Stimulated activated CD4-positive, alpha-beta T cell treated with anti-CD3 and anti-CD28 coated beads, Interleukin-12 subunit alpha, Interleukin-12 subunit beta, amount 100 ng/mL, for 48 hours (primary cell): ENCODE measurements at places on chromosomes 13 and 19.
A peak's percentile ranks its signal among the peaks of the same experiment; 100 is the strongest.

DNA sequence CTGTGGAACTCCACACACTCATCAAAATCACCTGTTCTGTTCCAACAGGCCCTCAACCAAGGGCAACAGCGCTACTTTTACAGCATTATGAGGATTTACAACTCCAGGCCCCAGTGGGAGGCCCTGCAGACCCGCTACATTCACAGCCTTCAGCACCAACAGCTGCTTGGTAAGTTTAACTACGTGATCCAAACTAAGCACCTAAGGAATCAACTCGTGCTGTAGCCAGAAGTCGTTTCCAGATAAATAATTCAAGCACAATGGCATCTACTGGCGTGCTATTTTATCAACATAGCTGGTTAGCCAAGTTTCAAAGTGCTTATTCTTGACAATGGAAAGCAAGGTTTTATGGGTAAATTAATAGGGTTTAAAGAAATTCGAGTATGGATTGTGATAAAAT is 5.3 kb downstream of the FAM216B start:
- DNase-seq, result no peak

- no peak for DNase-seq
Measured at GRCh38 chr19:2768365-2769132, 14.5 kb downstream of the SGTA start.

DNA sequence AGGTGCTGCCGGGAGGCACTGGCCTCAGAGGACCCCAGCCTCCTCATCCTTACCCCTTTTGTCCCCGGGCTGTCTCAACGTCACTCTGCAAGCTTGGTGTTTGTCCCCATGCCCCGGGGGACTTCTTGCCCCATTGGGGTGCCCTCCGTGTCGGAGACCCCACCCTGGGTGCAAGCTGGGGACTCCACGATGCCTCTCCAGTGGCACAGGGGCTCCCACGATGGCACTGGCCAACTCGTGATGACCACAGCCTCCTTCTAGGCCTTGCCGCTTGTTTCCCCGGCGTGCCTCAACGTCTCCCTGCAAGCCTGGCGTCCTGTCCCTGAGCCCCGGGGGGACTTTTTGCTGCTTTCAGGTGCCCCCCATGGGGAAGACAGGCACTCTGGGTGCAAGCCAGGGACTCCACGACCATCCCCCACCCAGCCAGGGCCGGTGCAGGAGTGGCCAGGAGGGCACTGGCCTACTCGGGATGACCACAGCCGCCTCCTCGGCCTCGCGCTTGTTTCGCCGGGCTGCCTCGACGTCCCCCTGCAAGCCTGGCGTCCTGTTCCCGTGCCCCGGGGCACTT is 237.0 kb downstream of the TUBA3C start:
- no peak for DNase-seq

DNA sequence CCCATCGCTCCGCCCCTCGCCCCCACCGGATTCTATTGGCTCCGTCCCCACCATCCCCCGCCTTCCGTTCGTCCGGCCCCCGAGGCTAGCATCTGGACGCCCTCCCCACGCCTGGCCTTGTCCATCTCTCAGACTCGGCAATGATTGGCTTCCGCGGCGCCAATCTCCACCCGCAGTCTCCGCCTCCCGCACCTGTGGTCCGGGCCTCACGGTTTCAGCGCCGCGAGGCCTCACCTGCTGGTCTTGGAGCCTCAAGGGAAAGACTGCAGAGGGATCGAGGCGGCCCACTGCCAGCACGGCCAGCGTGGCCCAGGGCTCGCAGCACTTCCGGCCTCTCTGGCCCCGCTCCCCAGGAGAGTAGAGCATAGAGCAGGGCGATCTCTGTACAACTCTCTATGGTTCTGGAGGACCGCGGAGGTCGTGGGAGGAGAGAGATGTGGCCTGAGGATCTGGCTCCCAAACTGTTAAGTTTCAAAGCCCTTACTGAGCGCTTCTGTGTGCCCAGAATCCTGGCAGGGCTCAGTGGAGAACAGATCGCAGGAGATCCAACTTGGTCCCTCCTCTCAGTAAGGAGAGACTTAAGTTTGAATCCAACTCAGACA is at the start of gene ERCC1:
TSS of gene ERCC1 (minus strand) at position 329 of the 602 bp plus-strand sequence. CDS start 543 bp downstream, outside the sequence.
- DNase-seq, result peak; percentile 79

DNA sequence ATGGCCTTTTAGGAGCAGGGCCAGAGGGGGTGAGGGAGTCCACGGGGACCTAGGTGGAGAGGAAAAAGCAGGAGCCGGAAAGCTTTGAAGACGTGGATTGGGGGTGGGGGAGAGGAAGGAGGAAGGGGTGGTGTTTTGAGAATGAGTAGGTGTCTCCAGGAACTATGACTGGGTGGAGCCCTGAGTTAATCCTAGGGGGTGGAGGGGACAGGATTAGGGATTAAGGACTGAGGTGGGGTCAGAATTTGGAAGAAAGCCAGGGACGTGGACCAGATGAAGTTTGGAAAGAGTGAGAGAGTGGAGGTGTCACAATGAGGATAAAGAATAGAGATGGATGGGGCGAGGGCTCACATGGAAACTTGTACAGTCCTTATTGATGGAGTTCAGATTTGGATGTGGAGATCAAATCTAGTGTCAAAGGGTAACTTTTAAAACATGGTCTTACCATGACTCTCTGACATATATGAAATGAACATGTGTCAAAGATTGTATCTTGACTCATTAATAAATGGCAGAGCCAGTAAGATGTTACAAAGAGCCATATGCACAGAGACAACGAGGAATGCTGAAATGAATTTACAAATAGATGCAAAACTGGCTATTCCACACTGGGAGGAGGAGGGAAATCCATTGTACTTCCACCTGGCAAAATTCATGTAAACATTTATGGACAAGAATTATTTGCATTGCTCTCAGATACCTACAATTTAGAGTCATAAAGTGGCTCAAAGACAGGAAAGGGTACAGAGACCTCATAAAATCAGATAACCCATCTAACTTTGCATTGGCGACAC is 1.7 kb upstream of the KLK13 start:
- no peak for DNase-seq

- DNase-seq, result no peak
Measured at GRCh38 chr13:27578121-27579030, 42.0 kb downstream of the LNX2 start.

DNA sequence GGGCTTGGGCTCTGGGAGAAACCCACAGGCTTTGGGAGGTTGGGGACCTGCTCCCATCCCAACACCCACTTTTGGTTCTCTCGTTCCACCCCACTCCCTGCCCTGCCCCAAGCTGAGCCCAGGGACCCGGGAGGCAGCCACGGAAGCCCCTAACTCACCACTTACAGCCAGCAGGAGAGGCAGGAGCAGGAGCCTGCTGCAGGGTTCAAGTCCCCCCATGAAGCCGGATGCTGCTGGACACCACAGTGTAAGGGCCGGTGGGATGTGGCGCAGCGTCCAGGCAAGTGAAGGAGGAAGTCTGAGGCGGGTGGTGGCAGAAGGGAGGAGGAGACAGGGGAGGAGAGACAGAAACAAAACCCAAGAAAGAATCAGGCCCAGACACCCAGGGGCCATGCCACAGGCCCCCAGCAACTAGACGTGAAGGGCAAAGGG is at the start of gene TYROBP:
TSS of gene TYROBP (minus strand) at position 286 of the 432 bp plus-strand sequence. CDS start at position 219, 67 bp downstream.
- DNase-seq, result no peak

DNA sequence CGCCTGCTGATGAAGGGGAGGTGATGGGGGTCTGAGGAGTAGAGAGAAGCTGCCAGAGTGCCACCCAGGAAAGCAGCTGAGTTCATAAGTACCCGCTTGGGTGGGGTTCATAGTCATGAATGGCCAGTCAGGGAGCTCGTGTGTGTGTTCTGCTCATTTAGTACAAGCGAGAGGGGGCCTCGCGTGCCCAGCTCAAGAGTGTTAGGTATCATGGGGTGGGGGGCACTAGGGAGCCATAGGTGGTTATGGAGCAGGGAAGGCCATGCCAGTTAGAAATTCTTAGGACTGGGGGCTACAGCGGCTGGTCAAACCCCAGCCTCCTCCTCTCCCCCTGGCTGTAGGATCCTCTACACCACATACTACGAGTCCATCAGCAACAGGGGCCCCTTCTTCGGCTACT is 46.8 kb downstream of the CD320 start:
- DNase-seq, result no peak

DNA sequence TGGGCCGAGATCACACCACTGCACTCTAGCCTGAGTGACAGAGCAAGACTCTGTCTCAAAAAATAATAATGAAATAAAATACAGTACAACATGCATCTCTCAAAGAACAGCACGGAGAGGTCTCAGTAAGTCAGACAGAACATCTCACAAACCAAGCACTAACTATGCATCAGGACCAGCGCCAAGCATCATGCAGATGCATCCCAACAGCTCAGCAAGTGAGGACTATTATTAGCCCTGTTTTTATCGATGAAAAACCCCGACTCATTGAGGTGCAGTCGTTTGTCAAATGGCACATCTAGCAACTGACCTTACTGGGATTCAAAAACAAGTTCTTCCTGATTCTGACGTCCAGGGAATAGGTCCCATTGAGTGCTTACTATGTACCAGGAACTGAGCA is 3.8 kb downstream of the C19orf47 start:
- DNase-seq, result no peak

- DNase-seq, result no peak
Measured at GRCh38 chr13:38223089-38223488, 126.6 kb upstream of the UFM1 start.

DNA sequence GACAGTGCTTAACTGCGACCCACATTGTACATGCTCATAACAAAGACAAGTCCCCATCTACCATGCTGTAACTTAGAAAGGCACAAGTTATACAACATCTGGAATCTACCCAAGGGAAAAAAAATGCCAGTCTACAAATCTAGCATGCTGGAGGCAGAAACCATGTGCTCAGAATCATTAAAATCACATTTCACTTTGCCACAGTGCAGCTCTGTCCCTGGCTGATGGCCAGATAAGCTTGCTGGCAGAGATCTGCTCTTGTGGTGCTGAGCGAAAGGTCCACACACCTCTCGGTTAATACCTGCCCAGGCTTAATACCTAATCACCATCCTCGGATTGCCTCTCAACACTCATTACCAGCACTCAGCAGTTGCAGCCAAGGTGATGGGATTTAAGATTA is 74.1 kb upstream of the UQCRFS1 start:
- no peak for DNase-seq

- no peak for DNase-seq
Measured at GRCh38 chr19:38911388-38912001, 491 bp downstream of the CCER2 start.

DNA sequence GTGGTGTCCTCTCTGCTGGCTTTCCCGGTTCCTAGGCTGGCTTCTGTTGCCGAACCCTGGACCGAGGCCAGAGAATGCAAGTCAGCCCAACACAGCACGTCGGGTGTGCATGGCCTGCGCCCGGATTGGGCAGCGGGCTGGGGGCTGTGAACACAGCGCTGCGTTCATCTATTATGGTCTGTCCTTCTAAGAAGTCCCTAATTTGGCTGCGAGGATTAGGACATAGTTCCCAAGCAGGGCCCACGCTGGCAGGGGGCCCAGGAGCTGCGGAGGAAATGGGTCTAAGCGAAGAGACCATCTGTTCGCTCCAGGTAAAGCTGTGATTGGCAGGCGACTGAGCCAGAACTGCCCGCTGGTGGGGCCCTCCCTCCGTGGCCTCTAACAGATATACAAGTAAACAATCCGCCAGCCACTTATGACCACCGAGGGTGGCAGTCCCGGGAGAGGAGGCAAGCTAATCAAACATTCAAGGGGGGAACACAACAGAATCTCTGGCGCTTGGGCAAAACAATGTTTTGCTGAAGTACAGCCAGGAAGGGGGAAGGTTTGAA is 6.0 kb downstream of the SYCE2 start:
- no peak for DNase-seq

DNA sequence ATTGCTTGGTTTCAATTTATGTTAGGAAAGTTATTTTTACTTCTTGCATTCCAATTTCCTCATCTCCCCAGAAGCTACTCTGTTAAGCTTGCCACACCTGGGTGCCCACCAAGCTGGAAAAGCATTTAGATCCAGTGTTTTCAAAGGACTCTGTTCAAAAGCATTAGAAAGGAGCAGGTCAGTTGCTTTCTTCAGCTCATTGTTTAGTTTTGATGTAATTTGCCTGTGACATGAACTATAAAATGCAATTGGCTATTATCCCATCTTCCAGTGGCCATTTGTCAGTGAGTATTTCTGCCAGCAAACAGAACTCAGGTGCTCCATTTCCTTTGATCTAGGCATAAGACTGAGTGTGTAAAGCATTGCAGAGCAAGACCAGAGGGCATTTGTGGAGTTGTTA is 46.7 kb upstream of the RNF113B start:
- no peak for DNase-seq

- DNase-seq, result no peak
Measured at GRCh38 chr19:21314676-21315075, 14.5 kb downstream of the ZNF708 start.
